AG09309 (cell line): ENCODE measurements at places on chromosomes 4 and X.
A peak's percentile ranks its signal among the peaks of the same experiment; 100 is the strongest.

DNA sequence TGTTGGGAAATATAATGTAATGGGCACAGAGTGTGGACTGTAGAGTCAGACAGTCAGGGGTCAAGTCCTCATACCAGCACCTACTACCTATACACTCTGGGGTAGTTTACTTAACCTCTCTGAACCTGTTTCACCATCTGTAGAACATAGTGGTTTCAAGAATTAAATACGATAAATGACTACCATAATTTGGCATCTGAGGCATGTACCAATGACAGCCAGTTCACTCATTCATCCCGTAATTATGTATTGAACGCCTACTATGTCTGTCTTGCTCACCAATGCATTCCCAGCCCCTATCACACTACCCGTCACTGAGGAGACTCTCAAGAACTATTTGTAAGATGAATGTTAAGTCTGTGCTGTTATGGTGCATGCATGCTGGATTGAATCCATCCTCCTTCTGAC is 2.0 kb upstream of the FGB start:
- DNase-seq, result peak; percentile 17

GRCh38 chr4:171279131-171279530 is 534.1 kb upstream of the GALNTL6 start:
- no peak for DNase-seq

GRCh38 chrX:134544513-134545151 is 84.7 kb downstream of the HPRT1 start:
- DNase-seq, result no peak

- no peak for DNase-seq
Measured at GRCh38 chr4:10729366-10729765, 44.8 kb upstream of the CLNK start.

DNA sequence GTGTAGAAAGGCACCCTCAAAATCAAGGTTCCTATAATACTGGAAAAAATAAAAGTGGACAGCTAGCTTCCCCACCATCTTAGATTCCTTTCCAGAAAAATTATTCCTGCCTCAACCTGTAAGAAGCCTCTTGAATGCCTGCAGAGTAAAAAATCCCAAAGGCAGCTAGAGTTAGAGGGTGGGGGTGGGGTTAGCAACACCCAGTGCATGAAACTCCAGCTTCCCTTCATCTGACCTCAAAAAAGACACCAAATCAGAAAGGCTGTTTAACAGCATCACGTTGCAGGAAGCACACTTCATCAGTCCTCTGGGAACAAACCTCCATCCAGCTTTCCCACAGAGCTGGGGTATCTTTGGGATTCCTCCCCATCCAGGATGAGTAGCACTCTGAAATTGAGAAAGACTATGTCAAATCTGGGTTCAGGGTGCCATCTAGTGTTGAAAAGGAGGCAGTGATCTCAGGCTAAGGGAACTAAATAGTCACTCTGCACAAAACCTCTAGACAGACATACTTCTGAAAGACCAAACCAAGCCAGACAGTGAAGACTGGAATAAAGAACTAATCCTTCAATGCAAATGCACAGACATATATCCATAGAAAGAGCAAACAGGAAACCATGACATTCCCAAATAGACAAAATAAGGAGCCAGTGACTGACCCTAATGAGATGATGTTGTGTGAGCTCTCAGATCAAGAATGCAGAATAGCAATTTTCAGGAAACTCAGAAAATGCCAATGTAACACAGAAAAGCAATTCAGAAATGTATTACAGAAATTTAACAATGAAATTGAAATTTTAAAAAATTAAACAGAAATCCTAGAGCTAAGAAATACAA is 97.9 kb downstream of the ARHGEF9 start:
- DNase-seq, result peak; percentile 37

GRCh38 chr4:126291886-126292285 is 977.1 kb downstream of the FAT4 start:
- no peak for DNase-seq

DNA sequence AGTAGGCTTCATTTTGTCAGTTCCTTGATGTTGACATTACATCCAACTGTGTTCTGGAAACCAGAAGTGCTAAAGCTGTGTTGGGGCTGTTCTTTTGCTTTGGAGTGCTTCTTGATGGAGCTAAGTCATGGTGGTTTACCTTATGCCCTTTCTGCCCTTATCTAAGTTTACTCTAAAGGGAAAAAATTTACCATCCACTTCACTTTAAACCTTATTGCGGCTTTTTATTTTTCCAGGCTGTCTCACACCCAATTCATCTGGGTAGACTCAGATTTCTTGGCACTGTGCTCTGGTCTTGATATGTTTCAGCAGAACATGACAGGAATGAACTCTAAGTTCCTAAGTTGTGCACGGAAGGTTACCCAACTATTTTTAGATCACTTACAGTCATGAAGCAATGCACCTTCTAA is 104.7 kb upstream of the TTC29 start:
- no peak for DNase-seq

DNA sequence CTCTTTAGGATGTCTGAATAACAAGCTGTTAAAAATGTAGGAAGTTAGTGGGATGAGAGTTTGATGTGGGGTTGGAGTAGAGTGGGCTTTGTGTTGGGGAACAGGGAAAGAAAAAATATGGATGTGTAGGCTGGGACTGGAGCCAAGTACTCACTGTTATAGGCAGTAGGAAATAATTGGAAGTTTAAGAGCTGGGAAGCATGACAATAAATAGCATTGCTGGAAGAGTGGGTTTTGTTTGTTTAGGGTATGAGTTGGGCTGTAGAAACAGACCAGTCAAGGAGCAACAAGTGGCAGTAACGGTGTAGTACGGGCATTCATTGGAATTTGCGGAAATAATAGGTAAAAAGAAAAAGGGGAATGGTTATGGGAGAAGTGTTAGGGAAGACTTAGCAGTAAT is 81.6 kb downstream of the KDM6A start:
- no peak for DNase-seq

DNA sequence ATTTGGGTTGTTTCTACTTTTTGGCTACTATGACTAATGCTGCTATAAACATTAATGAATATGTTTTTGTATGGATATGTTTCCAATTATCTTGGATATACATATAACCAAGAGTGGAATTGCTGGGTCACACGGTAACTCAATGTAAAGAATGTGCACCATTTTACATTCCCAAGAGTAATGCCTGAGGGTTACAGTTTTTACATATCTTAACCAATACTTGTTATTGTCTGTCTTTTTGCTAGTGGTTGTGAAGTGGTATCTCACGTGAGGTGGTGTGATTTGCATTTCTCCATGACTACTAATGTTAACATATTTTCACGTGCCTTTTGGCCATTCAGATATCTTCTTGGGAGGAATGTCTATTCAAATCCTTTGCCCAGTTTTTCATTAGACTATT is 200.3 kb upstream of the MAB21L2 start:
- DNase-seq, result no peak

DNA sequence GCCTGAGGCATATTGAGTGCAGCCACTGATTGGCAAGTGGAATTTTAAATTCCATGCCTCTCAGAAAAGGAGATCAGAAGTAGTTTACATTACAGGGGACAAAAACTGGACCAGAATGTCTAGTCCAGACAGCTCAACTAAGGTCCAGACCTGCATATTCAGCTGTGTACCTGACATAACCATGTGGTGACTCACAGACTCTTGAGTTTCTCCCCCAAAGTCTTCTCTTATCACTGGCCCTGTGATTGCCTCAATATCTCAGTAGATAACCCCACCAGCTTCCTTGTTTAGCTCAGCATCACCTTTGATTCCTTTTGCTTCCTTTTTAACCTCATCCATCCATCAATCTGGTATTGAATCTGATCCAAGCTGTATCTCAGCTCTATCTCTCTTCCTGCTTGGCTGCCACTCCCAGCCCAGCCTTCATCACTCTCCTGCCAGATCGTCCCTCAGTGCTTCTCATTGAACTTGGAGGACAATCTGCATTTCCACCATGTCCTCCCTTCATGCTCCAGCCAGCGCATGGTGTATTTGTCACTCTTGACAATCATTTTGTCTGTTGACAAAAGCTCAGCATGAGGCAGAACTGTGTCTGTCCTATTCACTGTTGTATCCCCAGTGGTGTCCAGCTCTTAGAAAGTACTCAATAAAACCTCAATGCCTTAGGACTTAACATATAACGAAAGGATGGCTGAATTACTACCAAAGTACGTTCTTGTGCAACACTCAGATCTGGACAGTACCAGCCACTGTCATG is 27.8 kb upstream of the SLC2A9 start:
- no peak for DNase-seq

DNA sequence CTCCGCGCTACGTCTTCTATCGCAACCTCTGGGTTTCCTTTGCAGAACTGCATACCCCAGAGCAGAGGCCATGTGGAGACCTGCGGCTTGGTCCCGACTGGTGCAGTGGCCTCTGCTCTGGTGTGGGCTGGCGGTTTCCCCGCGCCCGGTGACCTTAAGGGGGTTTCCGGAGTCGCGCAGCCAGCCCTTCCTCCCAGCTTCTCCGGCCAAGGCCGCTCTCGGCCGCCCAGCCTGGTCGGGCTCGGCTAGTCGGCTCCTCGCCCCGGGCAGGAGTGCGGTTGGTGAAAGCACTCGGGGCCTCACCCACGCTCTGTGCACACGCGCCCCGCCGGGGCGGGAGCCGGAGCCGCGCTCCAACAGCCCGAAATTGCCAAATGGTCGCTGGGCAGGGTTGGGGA is 84.9 kb downstream of the BCOR start:
- DNase-seq, result no peak

- no peak for DNase-seq
Measured at GRCh38 chr4:1832690-1833089, 23.3 kb downstream of the LETM1 start.

DNA sequence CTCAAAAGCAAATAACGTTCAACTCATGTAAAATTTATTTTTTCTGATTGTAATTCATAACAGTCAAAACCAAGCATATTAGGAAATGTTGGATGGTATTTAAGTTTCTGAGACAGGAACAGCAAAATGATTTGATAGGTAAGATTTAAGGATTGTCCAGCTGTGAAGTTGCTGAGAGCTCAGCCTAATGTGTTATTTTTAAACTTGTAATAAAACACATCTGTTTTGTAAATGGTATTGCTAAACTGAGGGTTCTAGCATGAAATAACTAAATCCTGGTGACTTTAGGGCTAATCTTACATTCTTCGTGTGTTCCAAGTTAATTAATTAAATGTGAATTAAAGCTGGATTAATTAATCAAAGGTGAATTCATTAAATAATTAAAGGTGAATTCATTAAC is 13.3 kb downstream of the TLR10 start:
- no peak for DNase-seq

DNA sequence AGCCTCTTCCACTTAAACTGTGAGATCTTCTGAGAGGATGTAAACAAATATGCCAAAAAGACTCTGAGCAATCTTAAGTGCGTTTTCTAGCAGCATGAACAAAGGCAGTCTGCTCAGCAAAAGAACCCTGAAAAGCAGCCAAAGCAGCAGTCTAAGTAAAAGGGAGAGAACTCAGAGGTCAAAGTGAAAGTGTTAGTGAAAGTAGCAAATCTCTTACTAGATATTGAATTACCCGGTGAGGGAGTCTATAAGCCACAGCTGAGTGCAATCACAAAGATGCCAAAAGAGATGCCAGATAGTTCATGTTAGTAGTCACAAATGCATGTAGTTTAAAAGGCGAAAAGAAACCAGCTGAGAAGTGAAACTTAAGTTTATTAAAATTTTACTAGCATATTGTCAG is 7.9 kb upstream of the GNRHR start:
- DNase-seq, result no peak

DNA sequence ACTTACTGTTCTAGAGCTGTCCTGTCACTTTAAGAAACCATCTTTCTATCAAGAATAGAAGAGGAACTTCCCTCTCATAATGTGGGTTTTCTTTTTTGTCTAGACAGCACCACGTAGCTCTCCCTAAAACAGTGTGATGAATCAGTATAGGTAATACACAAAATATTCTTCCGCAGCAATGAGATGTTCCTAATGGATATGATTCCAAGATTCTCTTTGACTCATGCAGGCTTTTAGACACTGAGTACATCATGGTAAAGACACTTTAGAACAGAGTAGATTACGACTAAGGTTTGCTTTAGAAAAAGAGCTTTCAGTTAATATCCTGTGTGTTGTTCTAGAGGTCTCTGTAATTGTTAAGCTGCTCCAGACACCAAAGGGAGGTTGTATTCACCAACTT is 69.8 kb downstream of the PTTG2 start:
- DNase-seq, result no peak

- no peak for DNase-seq
Measured at GRCh38 chrX:82912382-82912781, 595.7 kb upstream of the POU3F4 start.

GRCh38 chr4:173682609-173683008 is 152.6 kb upstream of the HAND2 start:
- DNase-seq, result no peak

DNA sequence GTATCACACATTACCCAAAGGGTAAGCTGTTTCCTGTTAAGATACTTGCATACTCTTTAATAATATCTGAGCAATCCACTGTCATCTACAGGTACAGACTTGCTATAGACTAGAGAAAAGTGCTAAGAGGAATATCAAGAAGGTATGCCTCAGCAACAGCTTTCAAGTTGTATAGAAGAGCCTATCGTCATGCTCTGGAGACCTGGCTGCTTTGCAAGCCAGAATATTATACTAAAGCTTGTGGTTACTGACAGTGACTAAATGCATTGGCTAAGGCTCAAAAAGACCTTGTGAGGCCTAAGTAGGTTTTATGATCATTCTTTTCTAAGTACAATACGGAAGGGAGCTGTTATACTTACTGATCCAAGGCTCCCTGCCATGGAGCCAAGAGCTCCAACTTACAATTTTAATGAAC is 11.3 kb downstream of the LAMP2 start:
- peak; percentile 67 for DNase-seq

DNA sequence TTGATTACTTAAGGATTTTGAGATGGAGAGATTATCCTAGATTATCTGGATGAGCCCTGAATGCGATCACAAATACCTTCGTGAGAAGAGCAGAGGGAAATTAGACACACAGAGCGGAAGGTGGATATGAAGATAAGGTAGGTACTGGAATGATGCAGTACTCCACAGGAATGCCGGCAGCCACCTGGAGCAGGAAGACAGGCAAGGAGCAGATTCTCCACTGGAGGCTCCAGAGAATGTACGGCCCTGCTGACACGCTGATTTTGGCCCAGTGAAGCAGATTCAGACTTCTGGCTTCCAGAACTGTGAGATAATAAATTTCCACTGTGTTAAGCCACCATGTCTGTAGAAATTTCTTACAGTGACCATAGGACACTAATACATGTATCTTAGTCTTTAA is 79.4 kb upstream of the PITX2 start:
- DNase-seq, result no peak
